ENCODE measurements at places on chromosomes 7 and 10. TPM values are rescaled to one million over a fixed set of nuclear protein-coding genes. Genes with fewer than 3 reads are reported as not detected.

DNA sequence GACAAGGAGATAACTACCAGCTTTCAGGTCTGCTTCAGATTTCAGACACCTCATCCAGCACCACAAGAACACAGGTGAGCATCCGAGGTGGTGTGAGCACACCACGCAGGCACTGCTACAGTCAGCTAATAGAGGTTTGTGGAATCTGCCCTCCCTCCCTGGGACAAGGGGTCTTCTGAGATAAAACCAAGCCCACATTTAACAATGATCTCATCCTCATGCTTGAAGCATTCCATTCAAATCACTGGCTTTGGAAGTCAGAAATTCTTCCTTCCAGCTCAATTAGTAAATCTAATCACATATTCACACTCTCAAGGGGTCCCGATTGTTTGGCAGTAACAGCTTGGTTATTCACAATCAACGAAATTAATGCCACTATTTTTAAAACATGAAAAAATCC lies 331.4 kb downstream of the ELMO1 start:
- H3K27me3 ChIP-seq = no peaks in the 10 kb centered on the region
- peaks cover 14% of the 10 kb centered on the region for H3K4me1 ChIP-seq
- H3K36me3 ChIP-seq = peaks cover 31% of the 10 kb centered on the region
- no peak for DNase-seq
- no peak overlapping the region for H3K27ac ChIP-seq

- H3K27me3 ChIP-seq = no peaks in the 10 kb centered on the region
- no peak overlapping the region for H3K4me3 ChIP-seq
- H3K36me3 ChIP-seq = no peaks in the 10 kb centered on the region
- no peaks in the 10 kb centered on the region for H3K4me1 ChIP-seq
- DNase-seq = no peak
- no peak overlapping the region for H3K27ac ChIP-seq
Observed at GRCh38 chr7:152544481-152544927, 108.7 kb upstream of the KMT2C start.

- H3K27me3 ChIP-seq = no peaks in the 10 kb centered on the region
- DNase-seq = no peak
- H3K4me3 ChIP-seq = no peak overlapping the region
- no peak overlapping the region for H3K27ac ChIP-seq
Observed at GRCh38 chr10:119421891-119422681, 120.4 kb downstream of the RGS10 start.

GRCh38 chr10:126214021-126214420 lies 174.3 kb downstream of the ADAM12 start:
- H3K36me3 ChIP-seq = no peaks in the 10 kb centered on the region
- DNase-seq = no peak
- H3K4me3 ChIP-seq = no peak overlapping the region
- no peak overlapping the region for H3K27ac ChIP-seq

Gene IL15RA
- 18.1 TPM for total RNA-seq

- no peak for DNase-seq
- no peaks in the 10 kb centered on the region for H3K4me1 ChIP-seq
- no peaks in the 10 kb centered on the region for H3K36me3 ChIP-seq
- H3K27me3 ChIP-seq = no peaks in the 10 kb centered on the region
Observed at GRCh38 chr10:90417476-90418210, 440.2 kb downstream of the HTR7 start.

DNA sequence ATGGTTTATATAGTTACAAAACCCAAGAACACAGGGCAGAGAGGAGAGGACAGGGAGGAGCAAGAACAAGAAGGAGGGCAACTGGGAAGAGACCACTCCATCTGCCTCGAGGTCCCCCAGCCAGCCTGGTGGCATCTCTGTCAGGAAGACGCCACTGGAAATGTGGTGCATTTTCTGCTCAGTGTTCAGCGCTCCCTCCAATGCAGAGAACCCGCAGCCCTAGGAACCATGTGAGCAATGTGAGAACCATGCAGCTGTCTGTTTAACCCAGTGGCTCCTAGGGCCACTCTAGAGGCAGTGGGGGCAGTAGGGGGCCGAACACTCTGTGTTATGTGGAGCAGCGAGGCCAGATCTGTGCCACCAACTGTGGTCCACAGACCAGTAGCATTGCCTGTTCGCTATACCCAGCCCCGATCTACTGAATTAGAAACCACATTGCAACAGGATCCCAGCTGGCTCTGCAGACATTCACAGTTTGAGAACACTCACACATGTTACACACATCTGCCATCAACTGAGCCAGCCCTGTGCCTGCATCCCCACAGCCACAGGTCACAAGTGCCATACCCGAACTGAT lies 110.2 kb downstream of the CPXM2 start:
- H3K27ac ChIP-seq = no peak overlapping the region
- no peaks in the 10 kb centered on the region for H3K4me1 ChIP-seq
- H3K27me3 ChIP-seq = peaks cover 19% of the 10 kb centered on the region
- no peak overlapping the region for H3K4me3 ChIP-seq

Gene MACC1
- total RNA-seq = 0.39 TPM

DNA sequence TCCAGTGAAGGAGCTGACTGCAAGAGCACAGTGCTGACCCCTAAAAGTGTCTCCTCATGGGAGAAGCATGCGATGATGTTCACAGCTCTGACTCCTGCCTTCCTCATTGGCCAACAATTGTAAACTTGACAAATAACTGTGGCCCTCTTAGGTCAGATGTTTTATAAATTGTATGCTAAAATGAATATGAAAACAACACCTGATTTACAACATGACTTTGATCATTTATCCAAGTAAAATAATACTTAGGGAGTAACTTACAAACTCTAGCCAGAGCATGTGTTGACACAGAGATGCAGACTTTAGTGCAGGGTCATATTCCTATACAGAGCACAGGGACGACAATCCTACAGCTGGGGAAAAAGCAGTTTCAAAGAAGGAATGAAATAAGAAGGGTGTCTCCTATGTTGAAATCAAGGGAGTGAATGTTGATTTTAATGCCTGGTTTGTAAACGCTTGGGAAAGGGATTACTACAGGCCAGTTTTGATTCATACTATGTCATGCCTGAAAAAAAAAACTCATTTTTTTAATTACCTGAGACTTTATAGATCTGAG lies 391.4 kb upstream of the AKR1E2 start:
- H3K4me3 ChIP-seq = no peak overlapping the region
- no peaks in the 10 kb centered on the region for H3K4me1 ChIP-seq
- peaks cover 2% of the 10 kb centered on the region for H3K27me3 ChIP-seq
- H3K36me3 ChIP-seq = no peaks in the 10 kb centered on the region

- no peaks in the 10 kb centered on the region for H3K27me3 ChIP-seq
- H3K4me1 ChIP-seq = no peaks in the 10 kb centered on the region
Observed at GRCh38 chr10:42939685-42940366, 137.0 kb upstream of the RET start.

DNA sequence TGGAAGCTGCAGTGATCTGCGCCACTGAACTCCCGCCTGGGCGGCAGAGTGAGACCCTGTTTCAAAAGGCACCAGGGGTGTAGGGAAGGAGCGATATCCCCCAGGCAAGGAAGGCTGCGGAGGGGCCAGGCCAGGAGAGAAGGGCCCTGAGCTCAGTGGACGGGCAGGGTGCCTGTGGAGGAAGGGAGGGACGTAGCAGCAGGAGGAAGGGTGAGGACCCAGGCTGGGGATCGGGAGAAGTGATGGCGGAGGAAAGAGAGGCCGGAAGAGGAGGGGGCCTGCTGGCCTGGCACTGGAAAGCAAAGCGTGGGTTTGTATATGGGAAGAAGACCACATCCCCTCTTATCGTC lies 45.6 kb downstream of the ALOX5 start:
- H3K27ac ChIP-seq = peak overlapping the region; percentile 99
- peaks cover 75% of the 10 kb centered on the region for H3K4me1 ChIP-seq
- peaks cover 27% of the 10 kb centered on the region for H3K36me3 ChIP-seq
- peak overlapping the region; percentile 99 for H3K4me3 ChIP-seq
- DNase-seq = no peak

- no peak overlapping the region for H3K4me3 ChIP-seq
- peaks cover 12% of the 10 kb centered on the region for H3K36me3 ChIP-seq
- no peak for DNase-seq
- H3K4me1 ChIP-seq = peaks cover 2% of the 10 kb centered on the region
- no peak overlapping the region for H3K27ac ChIP-seq
- peaks cover 7% of the 10 kb centered on the region for H3K27me3 ChIP-seq
Observed at GRCh38 chr7:155618708-155619633, 25.5 kb upstream of the RBM33 start.

DNA sequence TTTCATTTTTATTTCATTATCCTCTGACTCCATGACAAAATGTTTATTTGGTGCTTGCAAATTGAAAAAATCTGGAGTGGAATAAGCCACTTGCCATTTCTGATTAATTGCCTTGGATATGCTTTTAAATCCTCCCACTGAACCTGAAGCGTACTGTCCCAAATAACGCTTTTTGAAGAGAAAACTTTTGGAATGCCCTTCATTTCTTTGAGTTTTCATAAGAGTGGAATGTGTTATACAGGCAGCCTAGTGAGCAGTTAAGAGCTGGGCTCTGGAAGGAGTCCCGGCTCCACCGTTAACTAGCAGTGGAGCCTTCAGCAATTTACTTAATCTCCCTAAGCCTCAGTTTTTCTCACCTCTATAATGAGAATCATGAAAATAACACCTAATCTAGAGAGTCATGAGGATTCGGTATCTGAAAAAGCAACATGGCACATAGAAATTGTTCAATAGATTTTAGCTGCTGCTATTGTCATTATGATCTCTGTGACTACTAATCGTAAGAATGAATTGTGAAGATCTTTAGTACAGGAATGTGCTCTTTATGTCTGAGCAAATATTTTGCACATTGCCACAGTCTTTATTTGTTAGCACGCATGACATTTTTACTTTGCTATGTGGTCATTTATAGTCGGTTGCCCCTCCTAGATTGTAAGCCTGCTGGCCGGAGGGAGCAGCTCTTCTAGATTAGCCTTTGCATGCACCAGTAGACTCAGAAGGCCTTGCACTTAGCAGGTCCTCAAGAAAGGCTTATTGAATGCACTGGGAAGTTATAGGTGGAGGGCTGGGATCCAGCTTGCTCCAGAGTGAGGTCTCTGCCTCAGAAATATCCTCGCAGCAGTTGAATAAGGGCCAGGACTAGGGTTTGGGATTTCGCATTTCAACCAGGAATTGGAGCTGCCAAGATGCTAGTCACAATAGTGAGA lies 59.4 kb downstream of the PLCE1 start:
- H3K4me1 ChIP-seq = no peaks in the 10 kb centered on the region
- DNase-seq = no peak
- H3K27me3 ChIP-seq = no peaks in the 10 kb centered on the region
- H3K4me3 ChIP-seq = no peak overlapping the region
- H3K27ac ChIP-seq = no peak overlapping the region
- H3K36me3 ChIP-seq = no peaks in the 10 kb centered on the region

DNA sequence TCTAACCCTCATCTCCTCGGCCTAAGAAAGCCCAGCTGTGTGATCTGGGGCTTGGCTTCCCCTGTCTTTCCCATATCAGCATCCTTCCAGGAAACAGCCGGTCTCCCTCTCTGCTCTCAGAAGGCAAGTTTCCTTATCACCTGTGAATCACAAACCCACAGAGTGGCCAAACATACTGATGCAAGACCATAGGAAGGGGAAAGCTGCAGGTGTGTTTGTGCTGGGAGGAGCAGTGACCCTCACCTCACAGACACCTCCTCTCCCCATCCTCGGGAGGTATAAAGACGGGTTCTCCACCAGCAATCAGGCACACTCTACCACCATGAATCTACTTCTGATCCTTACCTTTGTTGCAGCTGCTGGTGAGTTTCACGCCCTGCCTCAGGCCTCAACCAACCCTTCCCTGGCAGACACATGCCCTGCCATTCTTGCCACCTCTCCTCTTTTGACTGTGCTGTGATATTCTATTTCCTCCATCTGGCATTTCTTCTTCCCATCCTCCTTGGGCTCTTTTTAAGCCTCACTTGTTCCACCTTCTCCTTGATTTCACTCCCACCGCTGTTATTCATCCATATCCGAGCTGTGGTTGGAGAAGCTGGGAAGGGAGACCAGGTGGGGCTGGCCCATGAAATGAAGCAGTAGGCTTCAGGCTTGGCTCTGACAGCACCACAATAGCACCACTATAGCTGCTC lies at the start of gene PRSS2:
Gene PRSS2 (plus strand): TSS at position 310 of the 692 bp plus-strand sequence. CDS start 13 bp downstream, at position 323.
- peaks cover 8% of the 10 kb centered on the region for H3K27me3 ChIP-seq
- DNase-seq = no peak
- no peaks in the 10 kb centered on the region for H3K36me3 ChIP-seq
- peaks cover 15% of the 10 kb centered on the region for H3K4me1 ChIP-seq

DNA sequence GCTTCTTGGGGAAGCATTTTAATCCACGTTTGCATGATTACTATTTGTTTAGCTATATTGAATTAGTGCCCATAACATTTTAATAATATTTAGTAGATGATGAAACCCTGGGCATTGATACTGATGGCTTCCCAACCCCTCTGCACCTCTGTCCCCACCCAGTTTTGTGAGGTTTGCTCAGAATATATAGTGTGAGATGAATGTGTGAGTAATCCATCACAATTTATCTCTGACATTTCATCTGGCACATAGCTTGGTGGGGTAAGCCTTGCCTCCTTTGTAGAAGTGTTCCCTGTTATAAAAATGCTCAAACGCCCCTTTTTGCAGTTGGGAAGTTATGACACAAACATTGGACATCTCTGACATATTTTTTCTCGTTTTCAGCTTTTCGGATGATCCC lies 104.2 kb downstream of the WNT2 start:
- H3K27me3 ChIP-seq = no peaks in the 10 kb centered on the region
- H3K36me3 ChIP-seq = no peaks in the 10 kb centered on the region
- H3K27ac ChIP-seq = no peak overlapping the region
- H3K4me1 ChIP-seq = no peaks in the 10 kb centered on the region
- DNase-seq = no peak

DNA sequence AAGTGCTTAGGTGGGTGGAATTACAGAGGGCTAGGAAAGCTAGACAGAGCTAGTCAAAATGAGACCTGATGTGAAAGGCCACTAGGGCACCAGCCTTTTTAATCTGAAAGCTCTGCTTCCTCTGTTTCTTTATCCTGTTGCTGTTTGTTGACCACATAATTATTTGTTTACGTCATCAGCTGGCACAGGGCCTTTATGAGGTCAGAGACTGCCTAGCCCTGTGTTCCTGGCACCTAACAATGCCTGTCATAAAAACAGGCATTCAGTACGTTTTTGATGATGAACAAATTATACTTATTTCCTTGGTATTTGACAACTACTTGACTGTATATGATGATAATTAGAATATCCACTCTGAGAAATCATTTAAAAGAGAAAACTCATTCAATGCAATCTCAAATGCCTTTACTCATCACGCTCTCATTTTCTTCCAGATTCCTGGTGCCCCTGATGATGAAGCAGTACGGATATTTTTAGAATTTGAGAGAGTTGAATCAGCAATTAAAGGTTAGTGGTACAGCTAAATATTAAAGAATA lies 26.0 kb downstream of the RBM17 start:
- no peak overlapping the region for H3K4me3 ChIP-seq
- peak overlapping the region; percentile 5 for H3K27ac ChIP-seq
- H3K4me1 ChIP-seq = peaks cover 14% of the 10 kb centered on the region
